ENCODE measurements at places on chromosomes 12 and 14. TPM values are rescaled to one million over a fixed set of nuclear protein-coding genes. Genes with fewer than 3 reads are reported as not detected.

Gene SMOC1
- polyA plus RNA-seq: not detected

Gene NGDN
- polyA plus RNA-seq: 74.1 TPM

Gene CFAP251
- not detected for polyA plus RNA-seq

Gene IKZF4
- polyA plus RNA-seq: 0.35 TPM

Gene SLC5A8
- polyA plus RNA-seq: not detected

Gene AKAP3
- 2.7 TPM for polyA plus RNA-seq

Gene RHOJ
- polyA plus RNA-seq: not detected

Measured in IgD-negative memory B cell (primary cell).